PC-3 (cell line): ENCODE measurements at places on chromosomes 11 and 22. TPM values are rescaled to one million over a fixed set of nuclear protein-coding genes. Genes with fewer than 3 reads are reported as not detected.

Gene CDC42EP2
- 16.6 and 25.7 TPM in 2 replicates for total RNA-seq

Gene PLAAT4
- 5.4 and 5.6 TPM in 2 replicates for total RNA-seq

- no peak overlapping the region for H3K27ac ChIP-seq
- H3K4me3 ChIP-seq, result no peak overlapping the region
- peaks cover 15% of the 10 kb centered on the region for H3K4me1 ChIP-seq
- no peaks in the 10 kb centered on the region for H3K27me3 ChIP-seq
These were observed 90.9 kb downstream of the EXT2 start for GRCh38 chr11:44186321-44186930.

DNA sequence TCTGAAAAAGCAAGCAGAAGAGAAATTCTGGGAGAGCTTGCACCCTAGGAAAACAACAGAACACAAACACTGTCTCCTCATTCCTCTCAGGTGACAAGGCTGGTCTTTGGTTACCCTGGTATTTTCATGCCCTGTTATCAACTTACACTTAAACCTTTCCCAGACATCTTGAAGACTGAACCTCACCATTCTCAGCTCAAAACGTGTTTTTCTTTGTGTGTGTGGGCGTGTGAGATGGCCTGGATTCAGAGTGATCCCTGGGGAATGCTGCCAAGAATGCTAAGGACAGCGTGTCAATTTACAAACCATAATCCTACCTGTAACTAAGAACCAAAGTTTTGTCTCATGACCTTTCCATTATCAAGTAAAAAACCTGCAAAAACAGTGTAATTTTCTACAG, 33.3 kb downstream of the ELF5 start:
- H3K4me3 ChIP-seq, result no peak overlapping the region
- no peak overlapping the region for H3K27ac ChIP-seq
- DNase-seq, result peak; percentile 53
- H3K36me3 ChIP-seq, result no peaks in the 10 kb centered on the region

DNA sequence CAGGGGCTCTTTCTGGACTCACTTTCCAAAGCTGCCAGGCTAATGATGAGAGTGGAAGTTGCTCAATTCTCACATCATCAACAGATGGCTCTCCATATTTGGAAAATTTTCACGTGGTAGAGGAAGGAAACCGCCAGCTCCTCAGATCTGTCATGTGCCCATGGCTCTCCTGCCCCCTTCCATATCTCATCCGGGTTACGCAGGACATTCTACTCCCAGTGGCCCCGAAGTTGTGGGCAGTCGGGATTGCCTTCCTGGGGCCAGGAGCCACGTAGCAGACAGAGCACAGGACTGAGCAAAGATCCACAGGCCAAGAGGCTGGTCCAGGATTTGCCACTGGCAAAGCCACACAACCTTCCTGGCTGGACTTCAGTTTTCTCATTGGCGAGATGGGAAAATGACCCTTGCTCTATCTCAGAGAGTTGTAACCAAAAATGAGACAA, 38.8 kb downstream of the RPUSD4 start:
- no peaks in the 10 kb centered on the region for H3K4me1 ChIP-seq
- no peaks in the 10 kb centered on the region for H3K36me3 ChIP-seq
- no peak for DNase-seq
- no peak overlapping the region for H3K27ac ChIP-seq
- H3K27me3 ChIP-seq, result no peaks in the 10 kb centered on the region

- H3K4me1 ChIP-seq, result peaks cover 13% of the 10 kb centered on the region
- peak overlapping the region; percentile 64 for H3K4me3 ChIP-seq
- H3K36me3 ChIP-seq, result no peaks in the 10 kb centered on the region
- peak; percentile 65 for DNase-seq
These were observed 19.6 kb downstream of the CKAP5 start for GRCh38 chr11:46826310-46827044.

DNA sequence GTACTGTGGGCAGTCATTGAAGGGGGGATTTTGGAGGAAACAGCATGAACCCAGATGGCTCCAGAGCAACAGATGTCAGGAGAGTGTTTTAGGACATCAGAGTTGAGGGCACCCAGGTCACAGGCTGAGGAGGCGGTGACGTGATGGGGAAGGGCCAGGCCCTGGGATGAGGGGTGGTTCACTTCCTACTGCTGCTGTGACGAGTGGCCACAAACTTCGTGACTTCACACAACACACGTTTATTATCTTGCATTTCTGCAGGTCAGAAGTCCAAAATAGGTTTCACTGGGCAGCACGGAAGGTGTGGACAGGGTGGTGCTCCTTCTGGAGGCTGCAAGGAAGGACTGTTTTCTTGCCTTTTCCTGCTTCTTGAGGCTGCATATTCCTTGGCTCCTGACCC, 77.7 kb upstream of the RAB1B start:
- H3K4me3 ChIP-seq, result no peak overlapping the region
- H3K27ac ChIP-seq, result no peak overlapping the region
- no peaks in the 10 kb centered on the region for H3K27me3 ChIP-seq
- H3K4me1 ChIP-seq, result peaks cover 29% of the 10 kb centered on the region
- no peak for DNase-seq

Gene MRGPRF
- not detected in 2 replicates for total RNA-seq

Gene RAB38
- total RNA-seq, result not detected in 2 replicates

DNA sequence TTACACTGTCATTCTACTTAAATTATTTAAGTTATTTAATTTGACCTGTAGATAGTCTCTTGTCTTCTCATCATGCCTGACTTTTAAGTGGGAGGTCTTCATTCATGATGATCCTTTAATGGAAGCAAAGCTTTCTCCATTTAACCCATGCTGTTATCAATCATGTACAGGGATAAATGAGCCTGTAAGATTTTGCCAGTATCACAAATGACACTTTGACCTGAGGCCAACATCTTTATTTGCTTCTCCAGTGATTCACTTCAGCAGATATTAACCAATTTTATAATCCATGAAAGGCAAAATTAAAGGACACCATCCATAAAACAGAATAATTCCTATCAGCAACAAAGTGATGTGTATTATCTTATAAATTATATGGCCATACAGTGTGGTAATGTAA, 7.7 kb downstream of the CCDC73 start:
- H3K27me3 ChIP-seq, result no peaks in the 10 kb centered on the region
- peaks cover 13% of the 10 kb centered on the region for H3K4me1 ChIP-seq
- no peaks in the 10 kb centered on the region for H3K36me3 ChIP-seq
- no peak overlapping the region for H3K27ac ChIP-seq
- no peak overlapping the region for H3K4me3 ChIP-seq
- DNase-seq, result no peak

DNA sequence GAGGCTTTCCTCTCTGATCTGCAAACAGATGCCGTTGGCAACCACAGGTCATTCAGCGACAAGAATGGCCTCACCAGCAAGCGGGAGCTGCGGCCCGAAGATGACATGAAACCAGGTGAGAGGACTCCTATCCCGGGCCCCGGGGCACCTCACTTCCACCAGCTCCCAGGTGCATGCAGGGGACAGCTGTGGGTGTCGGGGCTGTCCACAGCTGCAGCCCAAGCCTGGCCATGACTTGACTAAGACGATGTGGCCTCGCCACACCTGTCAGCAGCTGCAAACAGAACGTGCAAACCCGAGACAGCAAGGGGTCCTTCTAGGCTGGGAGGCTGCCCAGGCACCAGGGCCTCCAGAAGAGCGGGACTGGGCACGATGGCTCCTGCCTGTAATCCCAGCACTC, 3.6 kb downstream of the GAL start:
- H3K4me1 ChIP-seq, result peaks cover 3% of the 10 kb centered on the region; the same call in 1 of the 2 replicates
- no peak overlapping the region for H3K27ac ChIP-seq
- H3K27me3 ChIP-seq, result peaks cover 20% of the 10 kb centered on the region
- no peaks in the 10 kb centered on the region for H3K36me3 ChIP-seq

DNA sequence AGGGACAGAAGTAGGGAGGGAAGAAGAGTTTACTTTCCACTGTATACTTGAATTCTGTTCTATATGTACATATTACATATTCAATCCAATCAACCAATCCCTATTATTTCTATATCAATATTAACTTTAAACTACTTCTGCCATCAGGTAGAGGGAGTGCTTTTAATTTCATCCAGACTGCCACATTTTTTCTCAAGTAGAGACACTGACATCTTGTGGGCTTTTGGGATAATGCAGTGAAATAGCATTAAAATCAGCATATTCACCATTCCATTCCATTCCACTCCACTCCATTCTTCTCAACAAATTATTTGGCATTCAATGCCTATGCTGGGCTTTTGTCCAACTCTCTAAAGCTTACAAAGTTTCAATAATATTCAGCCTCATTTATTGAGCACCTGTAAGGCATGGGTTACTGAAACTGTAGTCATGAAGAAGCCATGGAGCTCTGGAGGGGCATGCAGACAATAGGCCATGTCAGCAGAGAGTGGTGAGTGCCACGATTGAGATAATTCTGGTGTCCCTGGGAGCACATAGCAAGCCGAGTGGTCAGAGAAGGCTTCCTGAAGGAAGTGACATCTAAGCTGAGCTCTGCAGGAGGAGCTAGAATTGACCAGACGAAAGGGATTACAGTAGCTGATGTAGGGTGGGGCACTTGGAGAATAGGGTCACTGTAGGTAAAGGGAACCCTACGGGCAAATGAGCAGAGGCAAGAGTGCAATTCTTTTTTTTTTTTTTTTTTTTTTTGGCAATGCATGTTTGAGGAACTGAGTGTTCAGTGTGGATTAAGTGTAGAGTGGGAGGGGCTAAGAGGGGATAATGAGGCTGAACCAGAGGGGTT, 12.8 kb upstream of the CLPB start:
- no peaks in the 10 kb centered on the region for H3K27me3 ChIP-seq
- no peaks in the 10 kb centered on the region for H3K36me3 ChIP-seq
- DNase-seq, result peak; percentile 83
- no peaks in the 10 kb centered on the region for H3K4me1 ChIP-seq

DNA sequence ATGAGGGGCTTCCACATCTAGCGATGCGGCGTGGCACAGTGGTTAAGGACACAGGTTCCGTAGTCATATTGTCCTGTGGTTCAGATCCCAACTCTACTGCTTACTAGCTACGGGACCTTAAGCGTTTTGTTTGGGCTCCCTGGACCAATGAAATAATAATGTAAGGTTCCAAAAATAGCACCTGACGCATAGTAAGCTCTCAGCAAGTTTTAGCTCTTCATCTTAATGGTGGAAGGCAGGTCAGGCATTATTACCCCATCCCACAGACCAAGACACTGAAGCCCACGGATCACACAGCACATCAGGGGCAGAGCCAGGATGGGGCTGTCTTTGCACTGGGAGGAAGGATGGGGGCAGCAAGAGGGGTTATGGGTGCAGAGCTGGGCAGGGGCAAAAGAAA, 13.0 kb downstream of the DNAJB13 start:
- no peaks in the 10 kb centered on the region for H3K36me3 ChIP-seq
- DNase-seq, result no peak
- no peak overlapping the region for H3K4me3 ChIP-seq
- no peaks in the 10 kb centered on the region for H3K27me3 ChIP-seq
- no peak overlapping the region for H3K27ac ChIP-seq

DNA sequence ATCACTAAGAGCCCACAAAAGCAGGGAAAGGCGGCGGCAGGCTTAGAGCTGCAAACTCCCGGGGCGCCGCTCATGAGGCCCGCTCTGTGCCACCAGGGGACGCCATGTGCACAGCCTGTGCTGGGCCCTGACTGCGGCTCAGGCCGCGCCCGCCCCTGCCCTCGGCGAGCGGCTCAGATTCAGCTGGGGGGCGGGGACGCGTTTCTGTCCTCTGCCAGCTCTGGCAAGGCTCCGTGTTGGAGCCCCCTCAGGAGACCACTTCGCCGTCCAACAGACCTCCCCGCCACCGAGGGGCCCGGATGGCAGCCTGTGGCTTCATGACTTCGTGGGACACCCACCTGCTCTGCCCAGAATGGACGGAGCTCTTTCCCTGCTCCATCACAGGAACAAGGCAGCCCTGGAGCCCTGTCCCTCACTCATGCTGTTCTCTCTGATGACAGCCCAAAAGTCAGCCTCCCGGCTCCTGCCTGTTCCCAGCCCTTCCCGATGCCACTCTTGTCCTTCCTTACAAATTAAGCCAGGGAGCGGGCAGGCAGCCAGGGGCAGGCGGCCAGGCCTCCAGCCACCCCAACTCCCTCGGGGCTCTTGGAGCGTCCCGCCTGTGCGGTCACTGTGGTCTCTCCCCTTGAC, 69.1 kb downstream of the NAT10 start:
- peak; percentile 76 for DNase-seq
- no peak overlapping the region for H3K27ac ChIP-seq
- H3K36me3 ChIP-seq, result no peaks in the 10 kb centered on the region
- H3K4me3 ChIP-seq, result peak overlapping the region; percentile 58; the same call in 1 of the 2 replicates
- no peaks in the 10 kb centered on the region for H3K27me3 ChIP-seq

GRCh38 chr22:38468443-38469305, 778 bp downstream of the KDELR3 start:
- no peak for DNase-seq
- H3K36me3 ChIP-seq, result no peaks in the 10 kb centered on the region
- no peak overlapping the region for H3K27ac ChIP-seq
- no peaks in the 10 kb centered on the region for H3K27me3 ChIP-seq

GRCh38 chr22:25139062-25139461, 60.6 kb upstream of the CRYBB3 start:
- DNase-seq, result no peak
- H3K36me3 ChIP-seq, result 0 out of 2 replicates have a peak, but pooled peaks cover 3% of the 10 kb centered on the region
- no peak overlapping the region for H3K27ac ChIP-seq
- peaks cover 12% of the 10 kb centered on the region for H3K4me1 ChIP-seq
- no peaks in the 10 kb centered on the region for H3K27me3 ChIP-seq

Gene PATE2
- total RNA-seq, result not detected in 2 replicates

GRCh38 chr11:125055107-125055715, 7.9 kb upstream of the SLC37A2 start:
- H3K4me1 ChIP-seq, result no peaks in the 10 kb centered on the region
- H3K27ac ChIP-seq, result no peak overlapping the region
- no peaks in the 10 kb centered on the region for H3K36me3 ChIP-seq
- peak; percentile 48 for DNase-seq
- no peaks in the 10 kb centered on the region for H3K27me3 ChIP-seq

Gene OR2AG1
- not detected in 2 replicates for total RNA-seq
